ENCODE measurements at places on chromosomes 13 and 19. TPM values are rescaled to one million over a fixed set of nuclear protein-coding genes. Genes with fewer than 3 reads are reported as not detected.

GRCh38 chr19:6503407-6504201, 1.5 kb upstream of the TUBB4A start:
- H3K4me3 ChIP-seq, result no peak overlapping the region
- no peaks in the 10 kb centered on the region for H3K27me3 ChIP-seq
- no peak for DNase-seq
- H3K4me1 ChIP-seq, result peaks cover 2% of the 10 kb centered on the region

- H3K4me1 ChIP-seq, result no peaks in the 10 kb centered on the region
- H3K27ac ChIP-seq, result no peak overlapping the region
- H3K27me3 ChIP-seq, result no peaks in the 10 kb centered on the region
Measured at GRCh38 chr13:37070145-37070695, 10.7 kb upstream of the SUPT20H start.

- H3K27me3 ChIP-seq, result no peaks in the 10 kb centered on the region
- H3K27ac ChIP-seq, result no peak overlapping the region
- H3K4me1 ChIP-seq, result peaks cover 12% of the 10 kb centered on the region
Measured at GRCh38 chr19:40257096-40257517, 28.0 kb downstream of the AKT2 start.

GRCh38 chr13:59839186-59839585, 324.5 kb downstream of the DIAPH3 start:
- no peak overlapping the region for H3K27ac ChIP-seq
- no peaks in the 10 kb centered on the region for H3K36me3 ChIP-seq
- no peak for DNase-seq
- no peaks in the 10 kb centered on the region for H3K4me1 ChIP-seq

DNA sequence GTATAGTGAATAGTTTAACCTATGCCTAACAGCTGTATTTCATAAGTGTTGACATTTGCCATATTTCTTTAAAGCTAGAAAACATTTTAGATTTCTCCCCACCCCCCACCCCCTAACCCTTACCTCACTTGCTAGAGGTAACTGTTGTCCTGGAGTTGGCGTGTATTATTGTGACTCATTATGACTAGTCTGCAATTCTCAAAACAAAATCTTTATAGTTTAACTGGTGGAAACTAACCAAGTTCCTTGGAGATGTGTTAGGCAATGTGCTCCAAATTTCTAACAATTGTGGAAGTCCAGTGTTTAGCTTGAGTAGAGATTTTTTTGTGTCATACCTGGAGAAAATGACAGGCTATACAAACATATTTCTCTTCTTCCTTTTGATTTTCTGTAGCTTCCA, 38.0 kb downstream of the KCTD4 start:
- H3K4me1 ChIP-seq, result peaks cover 23% of the 10 kb centered on the region
- H3K4me3 ChIP-seq, result no peak overlapping the region
- H3K36me3 ChIP-seq, result no peaks in the 10 kb centered on the region
- peak; percentile 53 for DNase-seq
- H3K27ac ChIP-seq, result peak overlapping the region; percentile 93
- no peaks in the 10 kb centered on the region for H3K27me3 ChIP-seq

DNA sequence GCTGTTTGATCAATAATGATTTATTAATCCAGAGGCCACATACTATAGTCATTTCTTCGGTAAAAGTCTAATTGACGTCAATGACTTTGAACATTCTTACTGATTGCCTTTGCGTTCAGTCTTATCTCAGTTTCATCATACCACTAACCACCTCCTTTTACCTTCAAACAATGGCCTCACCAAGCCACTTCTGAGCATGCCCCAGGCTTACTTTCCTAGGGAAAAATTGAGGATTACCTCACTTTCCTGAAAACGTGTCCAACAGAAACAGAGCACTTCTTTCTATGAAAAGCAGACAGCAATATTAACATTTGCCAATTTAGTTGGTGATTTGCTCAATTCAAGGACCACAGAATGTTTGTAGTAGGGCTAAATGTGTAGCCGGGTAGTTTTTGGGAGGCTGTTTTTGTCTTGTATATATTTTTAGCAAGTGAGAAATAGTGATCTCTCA, 157.6 kb downstream of the KLF5 start:
- H3K4me3 ChIP-seq, result no peak overlapping the region
- no peak overlapping the region for H3K27ac ChIP-seq
- no peak for DNase-seq
- no peaks in the 10 kb centered on the region for H3K36me3 ChIP-seq

- no peak overlapping the region for H3K27ac ChIP-seq
- no peaks in the 10 kb centered on the region for H3K4me1 ChIP-seq
- no peaks in the 10 kb centered on the region for H3K27me3 ChIP-seq
- H3K36me3 ChIP-seq, result no peaks in the 10 kb centered on the region
- no peak for DNase-seq
Measured at GRCh38 chr19:49165865-49166301, 8.3 kb downstream of the TRPM4 start.

- H3K4me1 ChIP-seq, result no peaks in the 10 kb centered on the region
- no peaks in the 10 kb centered on the region for H3K36me3 ChIP-seq
- peaks cover 62% of the 10 kb centered on the region for H3K27me3 ChIP-seq
- no peak for DNase-seq
- no peak overlapping the region for H3K4me3 ChIP-seq
Measured at GRCh38 chr19:39582442-39582841, 19.9 kb upstream of the LGALS13 start.

DNA sequence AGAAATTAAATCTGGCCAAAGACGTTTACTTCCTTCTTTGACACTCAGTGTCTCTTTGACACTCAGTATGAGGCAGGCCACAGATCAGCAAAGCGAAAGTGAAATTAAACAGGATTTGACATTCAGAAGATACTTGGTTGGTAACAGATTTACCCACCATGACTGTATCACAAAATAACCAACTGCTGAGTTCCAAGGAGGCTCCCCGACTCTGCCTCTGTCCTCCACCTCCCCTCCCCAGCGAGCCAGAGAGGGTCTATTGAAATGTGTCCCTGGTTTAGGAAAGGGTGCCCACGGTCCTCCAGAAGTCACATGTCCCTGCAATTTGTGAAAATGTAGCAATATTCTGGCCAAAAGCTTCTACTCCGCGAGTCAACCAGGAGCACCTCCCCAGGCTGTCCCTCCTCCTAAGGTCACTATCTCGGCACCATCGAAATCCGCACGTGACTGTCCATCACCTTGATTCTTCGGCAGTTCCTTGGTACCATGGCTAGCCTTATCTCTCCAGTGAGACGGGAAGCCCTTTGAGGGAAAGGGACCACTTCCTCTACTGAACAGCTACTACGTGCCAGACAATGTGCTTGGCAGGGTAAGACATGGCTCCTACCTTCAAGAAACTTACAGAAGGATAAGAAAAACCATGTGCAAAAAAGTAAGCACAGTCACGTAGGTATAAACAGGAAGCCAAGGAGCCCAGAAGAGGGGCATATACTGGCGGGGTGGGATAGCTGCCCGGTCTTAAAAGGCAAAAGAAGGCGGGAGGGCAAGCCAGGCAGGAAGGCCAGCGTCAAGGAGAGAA, 1.5 kb downstream of the N4BP2L1 start:
- H3K27me3 ChIP-seq, result no peaks in the 10 kb centered on the region
- peak overlapping the region; percentile 48 for H3K27ac ChIP-seq
- H3K36me3 ChIP-seq, result no peaks in the 10 kb centered on the region
- DNase-seq, result no peak
- H3K4me3 ChIP-seq, result peak overlapping the region; percentile 54

GRCh38 chr13:43874504-43875092, 4.9 kb downstream of the CCDC122 start:
- no peaks in the 10 kb centered on the region for H3K27me3 ChIP-seq
- H3K27ac ChIP-seq, result no peak overlapping the region
- no peak overlapping the region for H3K4me3 ChIP-seq

- no peak overlapping the region for H3K4me3 ChIP-seq
- no peak for DNase-seq
- no peaks in the 10 kb centered on the region for H3K36me3 ChIP-seq
- no peak overlapping the region for H3K27ac ChIP-seq
- no peaks in the 10 kb centered on the region for H3K4me1 ChIP-seq
Measured at GRCh38 chr13:44680746-44681355, 104.7 kb upstream of the TSC22D1 start.

- no peaks in the 10 kb centered on the region for H3K36me3 ChIP-seq
- no peak overlapping the region for H3K27ac ChIP-seq
- H3K4me1 ChIP-seq, result no peaks in the 10 kb centered on the region
- no peak overlapping the region for H3K4me3 ChIP-seq
Measured at GRCh38 chr19:2184422-2184975, 20.8 kb downstream of the DOT1L start.

The PTPRH gene
- 42.8 TPM for total RNA-seq

The SHISA2 gene
- 1.2 TPM for total RNA-seq

The TNNI3 gene
- total RNA-seq, result 14.6 TPM

The PSG3 gene
- not detected for total RNA-seq

The MAST1 gene
- total RNA-seq, result 3.1 TPM

The ZSCAN4 gene
- total RNA-seq, result not detected

The SULT2A1 gene
- 0.18 TPM for total RNA-seq

The PCSK4 gene
- total RNA-seq, result 9.9 TPM

The CD79A gene
- total RNA-seq, result 0.59 TPM

The RASIP1 gene
- total RNA-seq, result 0.41 TPM
